ENCODE measurements at places on chromosomes 5 and 9.
A peak's percentile ranks its signal among the peaks of the same experiment; 100 is the strongest.

DNA sequence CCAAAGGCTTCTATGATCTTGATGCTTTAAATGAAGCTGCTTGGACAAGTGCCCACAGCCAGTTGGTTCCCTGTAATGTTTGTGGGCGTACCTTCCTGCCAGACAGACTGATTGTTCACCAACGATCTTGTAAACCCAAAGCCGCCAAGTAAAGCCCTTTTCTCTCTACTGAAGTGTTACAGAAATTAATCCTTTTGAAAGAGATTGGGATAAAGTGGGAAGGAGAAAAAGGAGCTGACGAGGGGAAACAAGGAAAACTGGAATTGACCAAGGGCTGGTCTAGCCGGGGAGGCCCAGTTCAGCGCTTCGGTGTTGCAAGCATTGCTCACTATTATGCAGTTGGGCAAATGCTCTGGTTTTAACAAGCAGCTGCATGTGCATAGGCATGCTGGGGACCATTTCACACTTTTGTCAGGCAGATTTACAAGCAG, 53.2 kb downstream of the ZNF474 start:
- no peak for DNase-seq

- no peak for DNase-seq
These were observed 6.9 kb upstream of the WDR5 start for GRCh38 chr9:134128727-134129679.

DNA sequence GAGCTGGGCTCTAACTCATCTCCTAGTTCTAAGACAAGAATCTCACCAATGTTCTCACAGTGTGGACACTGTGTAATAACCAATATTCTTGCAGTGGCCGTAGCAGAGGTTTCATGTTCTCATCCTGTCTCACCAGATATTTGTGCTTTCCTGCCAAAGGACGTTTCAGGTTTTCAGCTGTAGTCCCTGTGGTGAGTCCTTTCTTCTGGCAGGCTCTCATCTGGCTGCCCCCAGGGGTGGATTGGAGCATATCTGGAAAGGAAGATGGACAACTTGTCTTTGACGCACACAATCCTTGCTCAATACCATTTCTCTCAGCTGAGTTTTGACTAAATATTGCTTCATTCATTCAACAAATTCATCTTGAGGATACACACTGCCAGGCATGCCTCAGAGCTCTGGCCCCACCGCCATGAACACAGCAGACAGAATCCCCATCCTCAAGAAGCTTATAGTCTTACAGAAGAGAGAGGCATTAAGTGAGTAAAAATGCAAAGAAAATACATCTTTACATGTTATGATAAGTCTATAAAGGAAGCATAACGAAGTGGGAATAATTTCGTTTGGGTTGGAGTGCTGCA, 33.8 kb upstream of the NEURL1B start:
- no peak for DNase-seq

GRCh38 chr9:76087976-76088375, 197.5 kb downstream of the PCSK5 start:
- DNase-seq: no peak

DNA sequence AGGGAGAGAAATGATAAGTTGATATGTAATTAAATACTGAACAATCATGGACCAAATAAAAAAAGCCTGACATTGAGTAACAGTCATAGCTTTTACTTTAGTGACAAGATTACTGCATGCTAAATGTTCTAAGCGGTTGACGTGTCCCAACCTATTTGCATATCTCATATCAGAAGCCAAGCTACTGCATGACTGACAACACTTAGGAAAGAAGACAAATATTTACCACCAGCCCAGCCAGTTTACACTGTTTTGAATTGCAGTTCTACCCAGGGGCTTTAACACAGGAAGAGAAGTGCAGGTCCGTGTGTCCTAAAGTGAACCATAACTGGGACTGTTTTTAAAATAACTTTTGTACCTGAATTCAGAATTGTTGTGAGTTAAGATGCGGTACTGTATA, 219.9 kb downstream of the PRDM9 start:
- DNase-seq: no peak

DNA sequence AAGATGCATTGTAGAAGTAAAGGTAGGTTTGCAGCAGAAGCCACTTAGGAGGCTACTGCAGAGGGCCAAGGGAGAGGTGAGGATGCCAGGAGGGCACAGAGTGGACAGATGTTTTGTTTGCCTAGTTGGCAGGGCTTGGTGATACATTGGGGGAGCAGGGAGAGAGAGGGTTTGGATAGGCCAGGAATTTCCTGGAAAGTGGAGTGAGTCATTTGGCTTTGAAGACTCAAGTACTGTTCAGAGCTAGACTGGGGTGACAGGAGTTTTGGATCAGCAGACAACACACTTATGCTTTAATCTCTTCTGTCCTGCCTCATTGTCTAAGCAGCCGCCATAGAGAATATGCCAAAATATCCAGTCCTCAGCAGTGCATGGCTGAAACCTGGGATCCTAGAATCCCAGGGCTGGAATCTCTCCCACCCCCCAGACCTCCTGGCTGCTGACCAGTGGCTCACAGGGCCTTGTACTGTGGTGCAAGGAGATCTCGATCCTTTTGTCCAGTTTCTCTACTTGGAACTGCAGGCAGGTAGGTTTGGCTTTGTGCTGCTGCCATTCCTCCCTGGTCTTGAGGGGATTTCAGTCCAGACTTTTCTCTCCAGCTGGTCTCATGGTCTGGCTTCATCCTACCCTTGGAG, 11.0 kb downstream of the TMEM268 start:
- no peak for DNase-seq

GRCh38 chr5:40939753-40940152, 30.5 kb downstream of the C7 start:
- no peak for DNase-seq

DNA sequence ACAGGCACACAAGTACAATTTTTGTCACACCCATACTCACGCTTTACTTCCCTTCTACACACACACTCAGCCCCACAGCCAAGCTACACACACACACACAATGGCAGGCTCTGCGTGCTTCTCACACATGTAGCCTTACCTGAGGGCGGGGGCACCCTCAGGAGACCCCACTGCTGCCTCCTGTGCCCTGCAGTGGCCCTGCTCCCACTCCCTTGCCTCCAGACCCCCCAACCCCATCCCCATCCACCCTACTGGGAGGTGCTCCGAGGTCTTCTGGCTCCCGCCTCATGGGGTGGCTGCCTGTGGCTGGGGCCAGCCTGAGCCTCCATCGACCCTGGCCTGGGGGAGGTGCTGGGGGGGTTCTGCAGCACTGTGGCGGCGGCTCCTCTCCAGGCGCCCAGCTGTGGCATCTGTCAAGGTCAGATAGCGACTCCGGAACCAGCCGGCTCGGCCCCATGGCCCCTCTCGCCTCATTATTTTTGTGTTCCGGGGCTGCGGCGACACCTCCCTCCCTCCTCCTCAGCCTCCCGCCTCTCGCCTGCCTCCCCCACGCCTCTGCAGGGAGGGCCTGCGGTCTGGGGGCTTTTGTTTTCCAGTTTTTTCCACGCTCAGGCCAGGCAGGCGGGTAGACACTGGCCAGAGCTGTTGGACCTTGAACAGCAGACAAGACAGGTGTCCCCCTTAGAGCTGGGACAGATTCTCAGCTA, 21.7 kb downstream of the CXXC5 start:
- peak; percentile 92 for DNase-seq

DNA sequence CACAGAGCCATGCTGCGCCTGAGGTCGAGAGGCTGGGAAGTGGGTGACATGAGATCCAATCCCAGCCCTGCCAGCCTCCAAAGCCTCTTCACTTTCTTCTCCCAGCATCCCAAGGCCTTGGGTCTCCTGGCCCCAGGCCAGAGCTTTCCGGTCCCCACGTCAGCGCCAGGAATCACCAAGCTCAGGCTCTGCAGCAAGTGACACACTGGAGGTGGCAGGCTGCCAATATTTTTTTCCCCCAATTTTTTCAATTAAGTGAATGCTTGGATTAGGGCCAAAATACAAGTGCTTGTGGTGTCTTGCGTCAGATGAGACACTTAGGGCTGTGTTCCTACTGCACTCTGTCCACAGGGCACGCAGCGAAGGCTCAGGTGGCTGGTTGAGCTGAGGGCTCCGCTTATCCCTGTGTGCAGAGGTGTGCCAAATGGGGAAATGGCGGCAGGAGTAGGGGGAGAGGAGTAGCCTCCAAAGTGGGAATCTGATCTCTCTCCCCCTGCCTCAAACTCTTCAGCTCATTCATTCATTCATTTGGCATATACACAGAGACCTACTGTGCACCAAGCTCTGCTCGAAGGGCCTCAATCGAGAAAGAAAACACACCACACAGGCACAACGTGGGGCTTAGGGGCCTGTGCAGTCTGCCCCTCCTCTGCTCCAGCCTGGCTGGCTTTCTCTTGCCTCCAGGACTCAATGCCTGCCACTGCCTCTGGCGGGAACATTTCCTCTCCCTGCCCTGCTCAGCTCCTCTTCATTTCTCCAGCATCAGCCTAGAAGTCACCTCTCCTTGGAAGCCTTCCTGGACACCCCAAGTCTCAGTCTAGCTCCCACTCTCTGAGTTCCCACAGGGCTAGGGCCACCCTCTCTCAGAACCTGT, 16.6 kb downstream of the SH3PXD2B start:
- no peak for DNase-seq

DNA sequence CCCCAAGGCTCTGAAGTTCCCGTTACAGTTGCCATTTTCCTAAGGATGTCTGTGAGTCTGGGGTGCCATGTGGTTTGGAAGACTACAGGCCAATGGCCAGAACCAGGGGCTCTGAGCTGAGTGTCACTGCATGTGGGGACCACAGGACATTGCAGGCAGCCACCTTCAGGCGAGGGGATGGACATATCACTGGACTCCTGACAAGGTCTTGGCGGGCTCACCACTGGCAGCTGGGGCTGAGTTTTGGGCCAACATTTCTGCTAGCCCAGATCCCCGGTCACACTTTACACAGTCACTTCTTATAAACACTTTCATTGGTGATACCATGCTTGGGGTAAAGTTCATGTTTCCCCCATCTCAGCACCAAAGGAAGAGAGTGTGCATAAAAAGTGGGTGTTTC, 109.8 kb downstream of the RASGRF2 start:
- no peak for DNase-seq

- DNase-seq: no peak
These were observed 108.2 kb downstream of the UBE2R2 start for GRCh38 chr9:33924978-33925797.

- DNase-seq: no peak
These were observed 88.9 kb upstream of the BNC2 start for GRCh38 chr9:16959391-16959790.

DNA sequence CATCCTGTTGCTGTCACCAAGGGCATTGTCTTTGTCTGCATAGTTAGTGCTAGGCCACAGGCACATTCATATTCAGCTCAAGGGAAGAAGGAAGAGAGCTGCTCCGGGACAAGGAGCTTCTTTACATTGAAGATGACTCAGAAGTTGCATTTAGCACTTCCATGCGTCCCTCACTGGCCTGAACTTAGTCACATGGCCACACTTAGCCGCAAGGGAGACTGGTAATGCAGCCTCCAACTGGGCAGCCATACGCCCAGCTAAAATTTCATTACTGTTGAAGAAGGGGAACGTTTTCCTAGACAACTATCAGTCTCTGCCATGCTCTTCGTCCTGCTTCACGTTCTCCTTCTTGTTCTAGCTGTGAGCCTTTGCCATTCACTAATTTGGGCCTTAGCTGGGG, 20.0 kb downstream of the ACTL7B start:
- no peak for DNase-seq

GRCh38 chr5:166377756-166378155, 1913.7 kb upstream of the WWC1 start:
- DNase-seq: no peak

DNA sequence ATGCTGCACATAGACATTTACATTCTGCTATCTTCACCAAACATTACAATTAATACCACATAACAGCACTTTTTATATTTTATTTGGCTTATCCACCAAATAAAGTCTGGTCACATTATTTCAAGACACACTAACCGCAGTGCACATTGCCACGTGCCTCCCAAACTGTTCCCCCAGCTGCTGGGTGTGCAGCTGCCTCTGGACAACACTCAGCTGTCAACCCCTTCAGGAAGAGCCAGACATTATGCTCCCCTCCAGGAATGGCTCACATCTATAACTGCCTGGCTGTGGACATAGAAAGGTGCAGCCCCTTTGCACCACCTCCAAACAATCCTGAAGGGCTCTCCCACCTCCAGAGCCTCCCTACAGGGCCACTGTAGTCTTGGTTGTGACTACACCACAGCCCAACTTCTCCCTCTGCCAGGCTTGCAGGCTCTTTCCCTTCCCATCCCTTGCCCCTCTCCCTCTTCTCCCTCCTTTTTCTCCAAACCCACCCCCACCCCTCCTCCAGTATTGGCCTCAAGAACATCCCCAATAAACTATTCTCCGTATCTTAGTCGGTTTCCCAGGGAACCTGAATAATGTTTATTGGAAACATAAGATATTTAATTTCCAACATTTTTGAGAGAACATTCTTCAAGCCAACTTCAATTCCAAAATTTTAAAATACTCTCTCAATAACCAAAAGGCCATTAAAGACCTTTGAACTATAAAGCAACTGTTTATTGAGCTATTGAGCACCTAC, 372.3 kb downstream of the CTNND2 start:
- no peak for DNase-seq

GRCh38 chr5:13558408-13558807, 386.1 kb downstream of the DNAH5 start:
- no peak for DNase-seq

- DNase-seq: no peak
These were observed 157.5 kb downstream of the NSG2 start for GRCh38 chr5:174202996-174203395.

GRCh38 chr9:114461468-114461867, 43.8 kb downstream of the WHRN start:
- DNase-seq: no peak

DNA sequence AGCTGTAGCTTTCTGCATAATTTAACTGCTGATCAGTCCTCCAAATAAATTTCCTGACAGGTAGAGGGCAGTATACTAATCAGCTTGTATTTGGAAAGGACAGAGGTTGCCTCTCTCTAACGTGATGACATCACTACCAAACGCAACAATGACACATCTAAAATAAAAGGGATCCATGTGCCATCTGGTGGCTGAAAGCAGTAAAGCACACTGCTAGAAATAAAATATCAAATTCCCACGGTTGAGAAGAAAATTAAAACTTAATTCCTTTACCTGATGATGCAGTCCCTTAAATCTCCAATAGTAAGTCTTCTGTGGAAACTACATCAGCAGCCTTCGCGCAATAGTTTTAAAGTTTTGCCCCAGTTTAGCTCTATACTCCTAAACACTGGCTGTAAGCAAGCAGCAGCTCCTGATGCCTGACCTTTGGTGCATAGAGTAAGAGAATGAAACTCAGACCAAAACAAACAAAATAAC, 54.5 kb downstream of the DIAPH1 start:
- DNase-seq: peak; percentile 81

GRCh38 chr9:98652302-98652701, 56.4 kb downstream of the GABBR2 start:
- no peak for DNase-seq

- DNase-seq: no peak
These were observed 16.0 kb downstream of the CTNND2 start for GRCh38 chr5:11888221-11888620.

DNA sequence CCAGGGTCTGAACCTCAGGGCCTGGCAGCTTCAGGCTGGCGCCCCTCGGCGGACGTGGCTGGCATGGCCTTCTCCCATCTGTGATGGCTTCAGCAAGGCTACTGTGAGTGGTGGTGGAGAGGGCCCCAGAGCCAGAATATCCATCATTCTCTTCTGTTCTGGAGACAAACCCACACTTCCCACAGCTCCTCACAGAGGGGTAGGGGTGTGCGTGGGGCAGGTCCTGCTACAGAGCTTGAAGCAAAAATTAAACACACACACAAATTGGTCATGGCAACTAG, 9.6 kb downstream of the GPX3 start:
- DNase-seq: no peak

Measured in GF-D8 (cell line).